DMS 273 treated with DMSO at 0.1 percent for 48 hours (cell line): ENCODE measurements at places on chromosomes 5 and 9.
A peak's percentile ranks its signal among the peaks of the same experiment; 100 is the strongest.

DNA sequence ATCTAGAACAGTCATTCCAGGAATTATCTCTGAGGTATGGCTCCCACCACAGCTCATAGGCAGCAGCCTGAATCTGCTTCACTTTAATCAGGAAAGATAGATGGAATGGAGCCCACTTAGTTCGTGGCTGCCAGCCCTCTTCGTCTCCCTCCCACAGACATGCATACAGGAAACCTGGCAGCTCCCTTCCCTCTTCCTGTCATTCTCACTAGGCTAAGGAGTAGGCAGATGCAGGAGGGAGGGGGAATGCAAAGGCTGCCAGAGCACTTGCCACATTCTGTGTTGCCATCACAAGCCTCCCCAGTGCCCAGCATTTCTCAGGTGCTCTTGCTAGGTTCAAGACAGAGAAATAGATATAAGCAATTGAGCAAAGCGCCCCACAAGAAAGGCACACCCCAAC, 378.9 kb downstream of the ELAVL2 start:
- DNase-seq: no peak

DNA sequence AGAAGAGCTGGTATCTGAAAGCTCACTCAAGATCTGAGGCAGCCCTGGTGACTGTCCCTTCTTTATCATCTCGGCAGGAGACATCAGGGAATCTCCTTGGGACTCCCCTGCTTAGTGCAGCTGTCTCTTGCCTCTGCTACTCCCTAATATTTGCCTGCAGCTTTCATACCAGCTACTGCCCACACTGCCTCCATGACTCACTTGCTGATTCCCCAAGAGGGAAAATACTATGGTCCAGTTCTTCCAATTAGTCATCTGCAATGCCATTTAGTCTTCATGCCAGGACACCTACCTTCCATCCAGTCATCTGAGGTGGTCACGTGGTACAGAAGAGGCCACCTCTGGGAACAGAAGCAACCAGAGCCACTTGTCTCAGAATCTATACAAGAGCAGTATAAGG, 270.8 kb downstream of the NTRK2 start:
- no peak for DNase-seq

DNA sequence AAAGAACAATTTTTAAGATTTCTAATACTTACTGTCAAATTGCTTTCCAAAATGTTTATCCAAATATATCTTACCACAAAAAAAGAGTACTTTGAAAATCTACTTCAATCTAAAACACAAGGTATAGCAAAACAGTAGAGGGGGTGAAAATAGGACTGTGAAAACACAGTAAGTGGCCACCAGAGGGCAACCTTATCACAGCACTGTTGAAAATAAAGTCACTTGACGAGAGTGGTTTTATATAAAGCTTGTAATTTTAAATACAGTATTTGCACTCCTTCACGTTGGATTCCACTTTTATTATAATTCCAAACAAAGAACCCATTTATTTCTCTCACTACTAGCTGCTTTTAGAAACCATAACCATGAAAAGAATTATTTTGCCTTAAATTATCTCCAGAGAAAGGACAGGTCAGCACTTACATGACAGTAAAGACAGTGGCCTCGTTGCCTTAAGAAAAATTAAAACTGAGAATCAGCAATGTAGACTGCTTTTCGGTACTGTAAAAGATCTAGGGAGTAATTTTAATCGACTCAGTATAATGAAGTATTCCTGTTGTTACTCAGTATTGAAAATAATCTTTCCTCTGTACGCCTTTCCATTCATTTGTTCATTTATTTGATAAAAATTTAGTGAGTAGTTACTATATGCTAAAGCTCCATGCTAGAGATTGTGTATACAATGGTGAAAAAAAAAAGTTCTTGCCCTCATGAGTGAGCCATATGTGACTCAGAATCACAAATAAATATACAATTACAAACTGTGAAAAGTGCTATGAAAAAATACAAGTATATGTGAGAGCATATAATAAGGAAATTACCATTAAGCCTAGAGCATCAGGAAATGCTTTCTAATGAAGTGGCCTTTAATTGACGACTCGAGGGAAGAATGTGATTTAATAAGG, 40.0 kb upstream of the CDK5RAP2 start:
- DNase-seq: peak; percentile 32

- no peak for DNase-seq
Observed at GRCh38 chr5:27462936-27463335, 424.6 kb upstream of the CDH9 start.

GRCh38 chr9:20289423-20290010, 332.8 kb downstream of the MLLT3 start:
- DNase-seq: no peak

DNA sequence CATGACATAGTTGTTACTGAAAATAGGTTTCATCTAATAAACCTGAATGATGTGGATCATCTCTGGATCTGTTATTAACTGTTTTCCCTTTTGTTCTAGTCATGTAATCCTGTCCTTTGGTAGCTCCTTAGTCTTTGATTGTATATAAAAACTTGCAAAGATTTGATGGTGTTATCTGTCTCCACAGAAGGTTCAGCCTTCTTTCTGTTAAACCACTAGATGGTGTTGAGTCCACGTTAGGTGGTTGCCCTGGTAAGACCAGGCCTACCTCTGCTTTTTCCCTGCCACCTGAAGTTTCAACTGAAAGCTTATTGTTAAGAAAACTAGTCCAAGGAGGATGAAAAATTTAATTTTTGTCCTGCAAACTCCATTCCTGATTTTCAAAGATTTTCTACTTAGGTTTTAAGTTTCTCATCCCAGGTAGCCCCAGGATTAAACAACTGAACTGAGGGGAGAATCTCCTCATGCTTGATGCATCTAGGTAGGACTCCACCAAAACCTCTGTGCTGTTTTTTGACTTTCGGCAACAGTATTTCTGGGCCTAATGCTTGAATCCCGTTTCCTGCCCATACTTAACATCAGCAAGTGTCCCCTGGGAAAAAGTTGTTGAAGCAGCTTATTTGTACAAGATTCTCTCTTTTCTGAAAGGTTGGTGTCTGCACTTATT, 68.5 kb downstream of the RICTOR start:
- no peak for DNase-seq

GRCh38 chr5:175700991-175701390, 43.1 kb downstream of the HRH2 start:
- DNase-seq: no peak

DNA sequence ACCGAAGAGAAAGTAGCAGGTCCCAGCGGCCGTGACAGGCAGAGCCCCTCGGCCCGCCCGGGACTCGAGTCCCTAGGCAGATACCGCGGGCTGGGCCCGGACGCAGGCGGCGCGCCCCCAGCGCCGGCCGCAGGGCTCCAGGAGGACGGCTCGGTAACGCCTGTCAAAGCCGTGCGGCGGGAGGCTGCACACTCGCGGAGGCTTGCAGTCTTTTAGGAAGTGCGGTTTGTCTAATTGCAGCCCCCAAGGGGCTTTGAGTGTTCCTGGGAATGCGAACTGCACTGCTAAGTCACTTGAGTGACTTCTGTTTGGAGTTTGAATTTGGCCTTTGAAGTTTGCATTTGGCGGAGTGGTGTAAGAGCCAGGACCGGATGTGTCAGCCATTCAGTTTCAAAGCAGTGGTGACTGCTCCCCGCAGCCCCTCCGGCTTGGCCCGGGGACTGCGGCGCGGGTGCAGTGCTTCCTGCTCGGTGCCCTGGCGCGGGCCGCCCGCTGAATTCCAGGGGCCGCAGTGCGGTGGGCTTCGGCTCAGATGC, 1.3 kb downstream of the MAP3K1 start:
- DNase-seq: no peak

GRCh38 chr5:80039650-80040049, 4.5 kb downstream of the THBS4 start:
- DNase-seq: no peak

GRCh38 chr9:37028420-37029031, 5.5 kb downstream of the PAX5 start:
- DNase-seq: no peak

DNA sequence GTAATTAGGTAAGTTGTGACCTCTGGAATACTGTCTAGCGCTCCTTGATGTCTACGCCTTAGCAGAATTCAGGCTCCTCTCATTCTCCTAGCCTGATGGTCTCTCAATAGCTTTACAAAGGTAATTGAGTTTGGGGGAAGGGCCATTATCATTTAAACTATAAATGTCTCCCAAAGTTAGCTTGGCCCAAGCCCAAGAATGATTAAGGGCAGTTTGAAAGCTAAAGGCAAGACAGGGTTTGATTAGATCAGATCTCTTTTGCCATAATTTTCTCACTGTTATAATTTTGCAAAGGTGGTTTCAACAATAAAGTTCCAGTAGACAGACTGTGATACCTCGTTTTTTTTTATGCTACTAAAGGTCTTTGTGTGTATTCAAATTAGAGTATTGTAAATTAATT, 3.7 kb upstream of the SLC30A5 start:
- no peak for DNase-seq

DNA sequence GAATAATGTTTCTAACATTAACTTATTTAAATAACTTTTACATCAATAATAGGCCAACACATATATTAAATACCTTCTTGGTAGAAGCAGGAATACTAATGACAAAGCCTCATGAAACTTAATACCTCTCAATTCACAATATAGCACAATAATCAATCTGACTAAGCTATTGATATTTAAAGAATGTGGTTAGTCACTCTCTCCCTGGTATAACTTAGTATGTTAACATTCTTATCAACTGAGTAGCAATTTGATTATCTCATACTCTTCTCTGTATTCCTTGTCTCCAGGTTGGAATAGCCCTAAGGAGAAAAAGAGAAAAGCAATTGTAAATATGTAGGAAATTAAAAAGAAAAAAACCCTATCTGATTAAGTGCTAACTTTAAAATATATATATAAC, 4.9 kb upstream of the PGGT1B start:
- no peak for DNase-seq

- DNase-seq: peak; percentile 35
Observed at GRCh38 chr5:141412854-141413539, at the start of gene PCDHGA10. Gene PCDHGA10, plus strand, starts transcription at chr5:141412987. Its CDS starts 189 bp downstream, at chr5:141413176.

DNA sequence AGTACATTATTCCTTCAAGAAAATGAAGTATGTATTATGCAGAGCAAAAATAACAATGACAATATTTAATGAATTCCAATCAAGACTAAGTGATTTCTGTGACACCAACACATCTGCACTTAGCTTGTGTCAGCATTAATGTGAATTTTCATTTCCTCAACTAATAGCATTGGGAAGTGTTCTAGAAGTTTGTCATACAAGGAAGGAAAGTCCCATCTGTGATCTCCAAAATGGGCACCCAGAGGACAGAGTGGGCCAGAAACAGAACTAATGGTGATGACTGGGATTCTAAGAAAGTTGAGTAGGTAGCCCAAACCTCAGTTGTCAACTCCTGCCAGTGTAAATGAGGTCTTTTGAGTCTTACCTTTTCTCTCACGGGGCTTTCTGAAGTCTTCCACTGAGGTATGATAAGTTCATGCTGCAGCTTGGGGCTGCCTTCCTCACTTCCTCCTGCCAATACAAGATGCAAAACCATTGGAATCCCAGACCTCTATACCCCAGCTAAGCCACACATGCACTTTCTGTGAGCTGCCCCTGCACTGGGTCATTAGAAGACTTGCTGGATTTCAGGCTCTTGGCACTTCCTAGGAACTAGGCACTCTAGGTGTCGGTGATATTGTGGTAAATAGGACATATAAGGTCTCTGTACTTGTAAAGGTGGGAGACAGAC, 4.9 kb downstream of the ADAM19 start:
- DNase-seq: no peak

DNA sequence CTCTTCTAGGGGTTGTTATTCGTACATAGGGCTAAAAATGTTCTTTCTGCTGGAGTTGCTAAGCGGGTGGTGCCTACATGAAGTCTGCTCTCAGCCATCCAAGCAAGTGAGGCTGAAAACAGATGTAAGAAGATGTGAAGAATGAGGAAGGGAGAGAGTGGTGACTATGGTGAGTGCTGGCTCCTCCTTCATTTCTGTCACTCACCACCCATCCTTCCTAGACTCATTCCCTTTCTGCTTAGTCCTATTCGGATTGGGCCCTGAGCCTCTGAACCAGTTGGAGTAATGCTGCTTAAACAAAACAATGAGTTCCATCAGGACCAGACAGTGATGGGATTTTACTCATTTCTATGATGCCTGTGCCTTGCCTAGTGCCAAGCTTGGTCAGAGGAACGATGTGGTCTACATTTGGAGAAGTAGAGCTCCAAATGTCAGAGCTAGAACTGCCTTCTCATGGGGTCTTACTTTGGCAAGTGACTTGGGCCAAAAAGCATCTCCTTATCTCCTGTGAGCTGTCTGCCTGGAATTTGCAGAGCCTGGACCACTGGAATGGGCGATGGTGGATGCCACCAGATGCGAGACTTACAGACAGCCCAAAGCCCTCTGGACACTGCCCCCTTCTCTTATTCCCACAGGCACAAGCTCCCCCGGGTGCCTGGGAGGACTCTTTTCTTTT, 192.9 kb downstream of the FBXL7 start:
- no peak for DNase-seq

DNA sequence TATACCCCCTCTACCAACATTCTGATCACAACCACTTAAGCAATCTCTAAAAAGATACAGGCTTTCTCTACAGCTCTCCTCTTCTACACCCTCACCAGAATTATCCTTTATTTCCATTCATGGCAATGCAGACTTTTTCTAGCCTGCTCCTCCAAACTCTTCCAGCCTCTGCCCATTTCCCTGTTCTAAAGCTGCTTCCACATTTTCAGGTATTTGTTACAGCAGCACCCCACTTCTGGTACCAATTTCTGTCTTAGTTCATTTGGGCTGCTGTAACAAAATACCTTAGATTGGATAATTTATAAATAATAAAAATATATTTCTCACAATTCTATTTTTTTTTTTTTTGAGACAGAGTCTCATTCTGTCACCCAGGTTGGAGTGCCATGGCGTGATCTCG, 53.0 kb upstream of the DNAH5 start:
- no peak for DNase-seq
